Pons (tissue), 1 donor: ENCODE measurements at places on chromosomes 6 and 20.

DNA sequence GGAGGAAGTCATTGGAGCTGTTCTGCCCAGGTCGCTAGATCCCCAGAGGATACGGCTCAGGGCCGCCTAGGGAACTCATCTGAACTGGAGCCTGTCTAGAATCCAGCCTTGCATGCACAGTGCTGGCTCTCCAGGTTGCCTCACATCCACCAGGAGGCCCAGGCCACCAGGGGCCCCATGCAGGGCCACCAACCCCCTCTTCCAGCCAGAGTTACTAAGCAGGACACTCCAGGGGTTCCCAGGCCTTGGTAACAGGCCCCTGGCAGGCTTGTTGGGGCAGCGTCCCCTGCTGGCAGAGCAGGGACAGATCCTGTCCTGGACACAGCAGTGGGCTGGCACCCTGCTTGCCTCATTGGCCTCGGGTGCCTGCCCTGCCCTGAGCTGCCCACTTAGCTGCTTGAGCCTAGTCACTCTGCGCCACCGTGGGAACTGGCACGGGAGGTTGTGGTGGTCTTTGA lies 35.3 kb downstream of the EFCAB8 start:
- no peak for DNase-seq

DNA sequence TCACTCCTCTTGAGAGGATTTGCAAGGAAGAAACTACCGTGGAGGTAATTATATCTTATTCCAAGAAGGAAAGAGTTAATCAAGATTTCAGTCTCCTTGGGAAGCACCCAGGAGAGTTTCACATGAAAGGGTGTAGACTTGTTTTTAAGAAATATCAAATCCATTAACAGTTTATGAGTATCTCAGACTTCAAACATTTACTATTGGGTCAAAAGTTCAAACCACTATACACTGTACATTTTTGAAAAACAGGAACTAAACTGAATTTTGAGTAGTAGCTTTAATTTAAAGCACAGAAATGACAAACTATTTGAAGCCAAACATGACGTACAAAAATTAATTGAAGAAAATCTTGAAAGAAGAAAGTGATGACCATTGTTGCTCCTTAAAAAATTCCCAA lies 164.0 kb downstream of the FOXC1 start:
- no peak for DNase-seq

- DNase-seq: no peak
These were observed 1.7 kb upstream of the TOMM34 start for GRCh38 chr20:44961870-44962267.

DNA sequence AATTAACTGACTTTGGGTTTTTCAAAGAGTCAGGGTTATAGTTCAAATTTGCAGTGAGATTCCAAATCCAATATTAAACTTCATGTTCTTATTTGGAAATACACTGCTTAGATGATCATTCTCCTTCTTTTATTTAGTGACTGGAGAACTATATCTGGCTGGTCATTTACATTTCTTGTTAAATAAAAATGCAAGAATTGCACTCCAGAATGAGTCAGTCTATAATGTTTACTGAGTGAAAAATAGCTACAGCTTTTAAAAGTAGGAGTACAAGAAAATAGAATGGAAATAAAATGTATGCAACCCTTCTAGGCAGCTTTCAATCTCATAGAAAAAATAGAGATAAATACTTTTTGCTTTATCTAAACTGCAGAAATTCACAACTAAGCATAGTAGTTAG lies 54.5 kb upstream of the CD2AP start:
- DNase-seq: no peak

DNA sequence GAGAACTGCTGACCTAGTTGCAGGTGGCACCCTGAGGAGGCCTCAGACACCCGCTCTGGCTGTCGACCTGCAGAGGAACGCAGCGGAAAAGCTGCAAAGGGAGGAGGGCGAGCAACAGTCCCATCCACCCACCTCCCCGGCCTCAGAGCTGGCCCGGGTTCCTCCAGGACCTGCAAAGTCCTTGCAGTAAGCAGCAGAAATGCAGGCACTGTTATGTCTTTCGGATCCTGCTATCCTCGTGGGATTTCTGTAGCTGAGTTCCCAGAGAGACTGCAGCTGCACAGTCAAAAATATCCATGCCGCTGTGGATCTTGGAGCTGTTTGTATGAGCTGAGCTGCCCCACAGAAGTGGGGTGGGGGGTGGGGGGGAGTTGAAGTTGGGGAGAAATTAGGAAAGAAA lies 251.3 kb downstream of the ANKRD60 start:
- DNase-seq: no peak

- DNase-seq: no peak
These were observed 300.5 kb downstream of the PLCB1 start for GRCh38 chr20:8432435-8433148.

DNA sequence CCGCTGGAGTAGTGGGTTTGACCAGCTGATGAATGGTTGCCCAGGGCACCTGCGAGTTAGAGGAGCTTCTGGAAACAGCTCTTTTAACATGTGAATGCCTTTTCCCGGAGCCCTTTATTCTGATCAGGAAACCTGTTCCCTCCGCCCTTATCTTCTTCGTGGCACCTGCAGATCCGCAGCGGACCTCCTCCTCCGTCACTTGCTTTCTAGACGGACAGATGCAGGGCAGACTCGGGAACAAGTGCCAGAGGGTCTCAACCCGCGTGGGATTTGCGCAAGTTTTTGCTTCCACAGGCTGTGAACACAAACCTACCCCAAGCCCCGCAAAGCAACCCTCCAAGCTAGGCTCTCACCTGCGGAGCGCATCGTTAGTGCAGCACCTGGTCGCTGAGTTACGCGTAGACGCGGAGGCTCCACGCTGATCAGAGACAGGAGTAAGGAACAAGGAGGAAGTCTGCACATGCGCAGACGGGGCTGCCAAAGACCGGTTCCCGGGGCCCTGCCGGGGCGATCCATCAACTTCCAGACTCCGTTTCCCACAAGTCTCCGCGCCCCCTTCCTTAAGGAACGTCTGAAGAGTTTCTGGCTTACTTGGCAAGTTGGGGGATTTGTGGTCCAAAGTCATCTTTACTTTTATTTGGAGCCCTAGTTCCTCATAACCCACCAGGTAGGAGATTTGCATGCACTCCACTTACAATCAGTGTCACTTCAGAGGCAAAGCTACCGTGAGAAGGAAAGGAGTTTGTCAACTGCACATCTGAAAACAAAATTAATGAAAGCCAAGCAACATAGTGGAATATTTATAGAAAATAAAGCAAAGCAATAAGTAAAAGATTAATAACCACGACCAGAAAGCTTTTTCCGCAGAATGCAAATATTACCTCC lies 52.7 kb upstream of the ELMO2 start:
- peak; percentile 3 for DNase-seq

- DNase-seq: no peak
These were observed 426.8 kb upstream of the SOX4 start for GRCh38 chr6:21166754-21167153.

GRCh38 chr6:42533794-42534193 lies 30.0 kb upstream of the UBR2 start:
- DNase-seq: no peak

DNA sequence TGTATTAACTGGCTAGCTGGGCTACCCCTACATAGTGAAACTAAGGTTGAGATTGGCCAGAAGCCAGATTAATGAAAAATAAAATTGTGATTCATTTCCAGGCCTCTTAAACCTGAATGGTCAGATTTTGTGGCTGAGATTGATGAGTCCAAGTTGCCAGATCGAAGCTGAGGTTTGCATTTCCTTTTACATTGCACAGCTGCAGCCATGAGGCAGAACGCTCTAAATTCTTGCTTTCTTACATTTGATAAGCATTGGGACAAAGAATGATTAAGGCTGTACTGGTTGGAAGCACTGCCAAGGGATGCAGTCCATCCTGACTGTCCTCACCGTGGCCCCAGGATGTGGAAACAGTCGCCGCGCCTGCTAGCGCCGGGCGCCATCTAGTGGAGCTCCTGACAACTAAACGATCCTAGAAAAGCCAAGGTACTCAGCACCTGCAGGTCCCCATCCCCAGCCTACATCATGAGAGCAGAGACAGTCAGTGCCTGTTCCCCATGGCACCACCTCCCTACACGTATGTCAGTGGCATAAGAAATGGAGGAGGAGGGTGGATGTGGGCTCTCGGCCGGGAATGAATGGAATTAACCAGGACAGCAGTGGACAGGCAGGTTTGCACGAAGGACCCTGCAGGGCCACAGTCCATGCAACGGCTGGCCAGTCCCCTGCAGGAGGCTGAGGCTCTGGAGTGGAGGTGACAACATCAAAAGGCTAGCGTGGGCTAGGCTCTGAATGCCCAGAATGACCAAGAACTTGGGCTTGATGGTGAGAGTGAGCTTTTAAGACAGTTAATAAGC lies 19.0 kb downstream of the PXDC1 start:
- DNase-seq: peak; percentile 81

DNA sequence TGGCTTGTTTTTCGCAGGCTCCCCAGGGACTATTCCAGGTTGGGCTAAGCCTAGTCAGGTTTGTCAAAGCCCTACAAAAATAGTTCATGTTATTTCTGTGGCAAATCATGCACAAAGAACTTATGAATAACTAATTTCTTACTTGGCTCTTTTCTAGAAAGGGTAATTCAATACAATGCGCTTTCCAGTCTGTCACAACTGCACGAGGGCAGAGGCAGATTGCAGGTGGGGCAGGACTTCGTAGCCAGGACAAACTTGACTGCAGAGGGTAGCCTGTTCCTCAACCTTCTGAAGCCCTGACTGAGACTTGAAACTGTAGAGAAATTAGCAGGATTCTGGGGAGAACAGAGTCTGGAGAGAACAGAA lies 253.5 kb downstream of the QKI start:
- DNase-seq: no peak

GRCh38 chr20:49641683-49642656 lies 71.7 kb downstream of the B4GALT5 start:
- DNase-seq: peak; percentile 63

DNA sequence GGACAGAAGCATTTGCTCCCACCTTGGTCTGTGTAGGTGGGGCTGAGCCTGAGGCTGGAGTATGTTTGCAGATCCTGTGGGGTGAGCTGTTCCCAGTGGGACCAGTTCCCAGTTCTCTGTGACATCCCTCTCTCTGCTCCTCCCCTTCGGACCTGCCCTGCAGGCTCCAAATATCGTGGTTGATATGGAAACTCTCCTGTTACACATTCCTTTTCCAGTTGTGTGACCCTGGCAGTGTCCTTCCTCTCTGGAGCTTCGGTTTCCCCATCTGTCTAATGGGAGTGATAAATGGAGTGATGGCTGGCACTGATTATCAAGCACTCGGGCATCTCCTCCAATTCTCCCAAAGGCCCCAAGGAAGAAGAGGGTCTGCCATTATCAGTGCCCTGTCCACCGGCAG lies 15.7 kb upstream of the TGM2 start:
- DNase-seq: no peak

- DNase-seq: no peak
These were observed 46.1 kb upstream of the JAG1 start for GRCh38 chr20:10719740-10720385.
